ENCODE measurements at places on chromosomes 4 and X.

- no peak for DNase-seq
Observed at GRCh38 chrX:149248073-149248625, 257.0 kb downstream of the IDS start.

GRCh38 chrX:103774070-103774642 is 2.5 kb upstream of the PLP1 start:
- peak; percentile 26 for DNase-seq

- peak; percentile 30 for DNase-seq
Observed at GRCh38 chr4:83109480-83110222, 4.9 kb downstream of the PLAC8 start.

DNA sequence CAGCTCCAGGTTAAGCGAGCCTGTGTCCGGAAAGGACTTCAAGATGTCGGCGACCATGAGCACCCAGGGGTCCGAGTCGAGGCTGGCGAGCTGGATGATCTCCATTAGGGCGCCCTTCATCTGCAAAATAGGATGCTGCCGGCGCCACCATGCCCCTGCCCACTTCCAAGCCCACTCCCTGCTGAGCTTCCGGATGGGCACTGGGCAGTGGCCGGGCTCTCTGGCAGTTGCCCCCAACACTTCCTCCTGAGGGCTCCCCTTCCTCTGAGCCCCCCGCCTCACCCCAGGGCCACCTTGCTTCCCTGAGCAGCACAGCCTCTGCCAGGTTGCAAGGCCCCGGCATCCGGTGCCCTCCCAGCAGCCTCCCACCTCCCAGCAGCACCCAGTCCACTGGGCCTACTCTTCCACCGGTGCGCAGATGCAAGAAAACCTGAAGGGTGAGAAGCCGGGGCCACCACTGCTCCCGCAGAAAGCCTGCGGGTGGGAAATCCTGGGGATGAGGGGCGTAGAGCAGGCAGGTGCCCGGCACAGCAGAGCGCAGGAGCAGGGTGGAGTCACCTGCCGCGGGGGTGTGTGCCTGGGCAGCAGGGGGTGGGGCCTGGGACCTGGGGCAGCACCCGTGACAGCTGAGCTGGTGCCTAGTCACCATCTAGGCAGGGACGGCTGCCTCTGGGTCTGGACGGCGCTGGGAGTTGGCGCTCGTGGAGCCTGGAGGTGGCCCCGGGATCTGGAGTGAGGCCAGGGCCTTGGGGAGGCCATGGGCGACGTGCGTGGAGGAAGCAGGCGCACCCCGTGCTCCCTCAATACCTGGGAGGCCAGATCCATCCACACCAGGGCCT is 17.0 kb downstream of the NELFA start:
- no peak for DNase-seq

GRCh38 chrX:87517571-87518141 is at the start of gene KLHL4:
Gene KLHL4, plus strand, starts transcription at chrX:87517802. Its CDS starts 92 bp downstream, at chrX:87517894.
- no peak for DNase-seq

- DNase-seq: no peak
Observed at GRCh38 chr4:80454040-80454439, 118.5 kb downstream of the CFAP299 start.
